ENCODE measurements at places on chromosomes 2 and 18.

GRCh38 chr2:199738727-199739412, 112.1 kb downstream of the FTCDNL1 start:
- no peak for DNase-seq

DNA sequence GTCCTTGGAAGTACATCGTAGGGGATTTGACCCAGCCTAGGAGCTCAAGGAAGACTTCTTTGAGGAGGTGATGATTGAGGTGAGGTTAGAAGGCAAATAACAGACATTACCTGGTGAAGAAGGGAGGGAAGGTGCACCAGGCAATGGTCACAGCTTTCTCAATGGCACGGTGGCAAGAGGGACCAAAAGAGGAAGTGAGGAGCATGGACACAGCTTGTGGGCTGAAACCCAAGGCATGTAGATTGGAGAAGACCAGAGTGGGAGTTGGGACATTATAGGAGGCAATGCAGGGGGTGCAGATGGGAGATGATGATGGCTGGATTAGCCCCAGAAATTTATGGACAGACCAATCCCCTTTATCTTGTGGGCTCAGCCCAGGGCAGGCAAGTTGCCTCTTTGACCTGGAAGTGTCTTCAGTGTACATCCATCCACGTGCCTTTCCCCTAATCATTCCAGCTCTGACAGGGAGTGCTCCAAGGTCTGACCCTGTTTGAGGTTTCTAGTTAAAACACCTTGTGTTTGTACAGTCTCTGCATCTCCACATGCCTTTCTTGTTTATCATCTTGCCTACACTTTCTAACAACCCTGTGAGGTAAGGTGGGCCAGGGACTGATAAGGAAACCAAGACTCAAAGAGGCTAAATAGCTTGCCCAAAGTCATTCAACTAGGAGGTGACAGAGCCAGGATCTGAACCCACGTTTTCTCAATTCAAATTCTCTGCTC, 59.1 kb downstream of the NRP2 start:
- DNase-seq: no peak

GRCh38 chr2:68536000-68536399, 68.6 kb downstream of the APLF start:
- no peak for DNase-seq

DNA sequence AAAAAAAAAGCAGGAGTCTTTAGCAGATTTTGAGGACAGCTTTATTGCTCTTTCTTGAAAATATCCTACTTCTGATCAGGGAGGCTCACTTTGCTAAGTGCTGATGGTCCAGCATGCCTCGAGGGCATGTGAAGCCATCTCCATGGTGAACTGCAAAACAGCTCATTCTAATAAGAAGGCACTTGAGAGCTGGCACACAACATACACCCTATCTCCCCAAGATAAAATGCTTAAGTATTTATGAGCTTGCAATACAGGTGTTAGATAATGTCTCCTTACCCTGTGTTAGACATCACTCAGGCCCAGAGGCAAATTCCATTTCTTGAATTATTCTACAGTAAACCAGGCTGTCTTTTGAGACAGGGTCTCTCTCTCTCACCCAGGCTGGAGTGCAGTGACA, 2.7 kb downstream of the ENOSF1 start:
- DNase-seq: no peak

DNA sequence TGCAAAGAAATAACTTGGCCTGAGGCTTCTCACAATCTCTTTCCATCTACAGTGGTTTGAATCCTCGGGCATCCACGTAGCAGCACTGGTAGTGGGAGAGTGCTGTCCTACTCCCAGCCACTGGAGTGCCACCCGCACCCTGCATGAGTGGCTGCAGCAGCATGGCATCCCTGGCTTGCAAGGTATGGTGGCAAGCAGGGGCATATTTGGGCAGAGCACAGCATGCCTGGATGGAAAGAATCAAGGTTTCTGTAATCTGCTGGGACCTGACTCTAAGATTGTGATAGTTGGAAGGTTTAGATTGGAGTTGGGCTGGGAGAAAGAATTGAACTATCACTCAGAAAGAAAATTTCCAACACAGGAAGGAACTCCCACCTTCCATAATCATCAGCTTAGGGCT, 4.0 kb downstream of the CAD start:
- no peak for DNase-seq
